ENCODE measurements at places on chromosomes 2 and 18.

DNA sequence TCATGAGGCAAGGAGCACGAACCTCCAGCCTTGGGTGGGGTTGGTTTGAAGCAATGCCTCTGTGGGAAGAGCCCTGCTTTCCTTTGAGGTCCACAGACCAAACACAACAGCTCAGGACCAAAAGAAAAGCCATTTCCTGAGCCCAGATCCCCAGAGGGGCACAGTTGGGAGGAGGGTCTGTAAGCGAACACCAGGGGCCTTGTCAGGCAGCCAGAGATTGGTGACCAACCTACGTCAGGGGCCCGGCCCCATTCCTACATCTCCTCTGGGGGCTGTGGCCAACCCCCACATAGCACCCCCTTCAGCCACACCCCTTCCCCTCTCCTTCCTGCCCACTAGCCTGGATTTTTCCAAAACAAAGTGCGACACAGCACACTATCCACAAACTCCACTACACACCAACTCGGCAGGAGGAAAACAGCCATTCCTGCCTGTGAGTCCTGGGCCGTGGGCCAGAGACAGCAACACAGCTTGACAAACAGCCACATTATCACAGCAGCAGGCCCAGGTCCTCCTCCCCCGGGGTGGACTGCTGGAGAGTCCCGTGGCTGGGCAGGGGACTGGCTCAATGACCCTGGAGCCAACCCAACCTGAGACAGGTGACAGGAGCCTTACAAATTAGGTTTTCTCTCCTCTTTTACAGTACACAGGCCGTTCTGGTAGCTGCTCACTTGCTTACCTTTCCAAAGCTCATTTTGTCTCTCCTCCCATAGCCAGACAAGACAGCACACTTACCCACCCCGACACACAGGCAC lies 98.8 kb downstream of the TNS1 start:
- no peak for DNase-seq

- no peak for DNase-seq
These were observed 70.2 kb upstream of the FAM124B start for GRCh38 chr2:224472137-224472536.

DNA sequence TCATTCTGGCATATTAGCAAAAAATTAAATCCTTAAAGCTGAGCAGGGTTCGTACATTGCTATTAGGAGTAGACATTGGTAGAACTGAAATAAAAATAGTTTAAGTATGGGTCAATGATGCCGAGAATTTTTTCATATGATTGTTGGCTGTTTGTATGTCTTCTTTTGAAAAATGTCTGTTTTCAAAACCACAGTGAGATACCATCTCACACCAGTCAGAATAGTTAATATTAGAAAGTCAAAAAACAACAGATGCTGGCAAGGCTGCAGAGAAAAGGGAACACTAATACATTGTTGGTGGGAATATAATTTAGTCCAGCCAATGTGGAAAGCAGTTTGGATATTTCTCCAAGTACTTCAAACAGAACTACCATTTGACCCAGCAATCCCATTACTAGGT lies 410.8 kb upstream of the TRIB2 start:
- no peak for DNase-seq

DNA sequence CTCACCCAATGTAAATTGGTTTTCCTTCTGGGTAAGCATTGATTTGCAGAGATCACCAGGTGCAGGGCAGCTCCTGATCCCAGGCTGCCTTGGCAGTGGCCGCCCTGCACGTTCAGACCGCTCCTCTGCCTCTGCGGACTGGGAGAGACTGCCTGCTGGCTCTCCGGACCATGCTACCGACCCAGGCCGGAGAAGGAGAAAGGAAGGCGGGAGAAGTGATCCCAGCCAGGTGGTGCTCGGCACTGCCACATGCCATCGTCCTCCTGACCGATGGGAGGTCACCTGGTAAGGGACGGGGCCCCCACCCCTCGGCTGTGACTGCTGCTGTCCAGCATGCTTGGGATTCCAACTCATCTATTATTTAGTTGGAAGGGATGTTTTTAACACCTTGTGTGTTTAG lies 108.1 kb upstream of the POU3F3 start:
- DNase-seq, result no peak

GRCh38 chr2:23745068-23745725 lies 181.7 kb downstream of the ATAD2B start:
- DNase-seq, result no peak

- no peak for DNase-seq
These were observed 126.4 kb upstream of the EPAS1 start for GRCh38 chr2:46170611-46171350.

DNA sequence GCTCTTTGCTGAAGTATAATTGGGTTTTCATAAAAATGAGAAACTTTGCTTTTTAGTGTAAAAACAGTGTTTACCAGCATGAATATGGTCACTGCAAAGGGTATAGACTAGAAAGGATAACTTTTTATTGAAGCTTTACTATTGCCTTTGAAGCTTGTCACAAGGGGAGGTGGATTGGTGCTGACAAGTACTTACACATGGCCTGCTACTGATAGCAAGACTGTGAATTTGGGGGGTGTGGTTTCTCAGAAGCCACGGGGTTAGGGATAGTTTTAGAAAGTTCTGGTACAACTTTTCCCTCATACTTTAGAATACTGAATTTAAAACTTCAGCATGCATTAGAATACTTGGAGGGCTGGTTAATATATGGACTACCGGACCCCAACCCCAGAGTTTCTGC lies 294.1 kb downstream of the SOCS6 start:
- no peak for DNase-seq

- no peak for DNase-seq
These were observed 18.1 kb downstream of the ABCB11 start for GRCh38 chr2:169012812-169013627.

DNA sequence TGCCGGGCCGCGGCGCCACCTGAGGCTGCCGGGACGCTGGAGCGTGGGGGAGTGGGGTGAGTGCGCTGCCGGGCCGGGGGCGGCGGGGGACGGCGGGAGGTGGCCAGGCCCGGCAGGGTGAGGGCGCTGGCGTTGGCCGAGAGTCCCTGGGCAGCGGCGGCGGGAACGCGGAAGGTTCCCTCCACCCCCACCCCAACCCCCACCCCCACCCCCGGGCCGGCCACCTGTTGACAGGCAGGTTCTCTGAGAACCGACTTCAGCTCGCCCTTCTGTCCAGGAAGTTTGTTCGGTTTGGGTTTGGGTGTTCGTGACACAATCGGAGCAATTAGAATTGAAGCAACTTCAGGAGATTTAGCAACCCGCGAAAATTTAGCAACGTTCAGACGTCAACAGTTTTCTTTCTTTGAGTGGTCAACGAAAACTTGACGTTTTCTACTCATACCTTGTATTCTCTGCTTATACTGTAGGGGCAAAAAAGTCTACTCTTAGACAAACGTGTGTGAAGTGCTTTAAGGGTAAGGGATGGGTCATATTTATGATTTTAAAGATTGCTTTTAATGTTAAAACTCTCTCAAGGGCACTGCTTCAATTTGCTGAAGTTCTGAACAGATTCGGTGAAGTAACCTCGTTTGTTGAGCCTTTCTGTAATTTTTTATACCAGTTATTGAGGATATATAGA lies 9.3 kb downstream of the OTX1 start:
- DNase-seq, result no peak

Measured in stimulated activated CD4-positive, alpha-beta T cell treated with anti-CD3 and anti-CD28 coated beads, TNF-alpha, amount 100 ng/mL, for 4 hours (primary cell).